ENCODE measurements at places on chromosomes 3 and 15.
A peak's percentile ranks its signal among the peaks of the same experiment; 100 is the strongest.

- no peak for ATAC-seq
Measured at GRCh38 chr15:81754078-81754477, 291.7 kb downstream of the MEX3B start.

- ATAC-seq, result no peak
Measured at GRCh38 chr3:46971742-46972141, 4.8 kb downstream of the CCDC12 start.

GRCh38 chr3:190677001-190677400 is 163.1 kb downstream of the IL1RAP start:
- no peak for ATAC-seq

DNA sequence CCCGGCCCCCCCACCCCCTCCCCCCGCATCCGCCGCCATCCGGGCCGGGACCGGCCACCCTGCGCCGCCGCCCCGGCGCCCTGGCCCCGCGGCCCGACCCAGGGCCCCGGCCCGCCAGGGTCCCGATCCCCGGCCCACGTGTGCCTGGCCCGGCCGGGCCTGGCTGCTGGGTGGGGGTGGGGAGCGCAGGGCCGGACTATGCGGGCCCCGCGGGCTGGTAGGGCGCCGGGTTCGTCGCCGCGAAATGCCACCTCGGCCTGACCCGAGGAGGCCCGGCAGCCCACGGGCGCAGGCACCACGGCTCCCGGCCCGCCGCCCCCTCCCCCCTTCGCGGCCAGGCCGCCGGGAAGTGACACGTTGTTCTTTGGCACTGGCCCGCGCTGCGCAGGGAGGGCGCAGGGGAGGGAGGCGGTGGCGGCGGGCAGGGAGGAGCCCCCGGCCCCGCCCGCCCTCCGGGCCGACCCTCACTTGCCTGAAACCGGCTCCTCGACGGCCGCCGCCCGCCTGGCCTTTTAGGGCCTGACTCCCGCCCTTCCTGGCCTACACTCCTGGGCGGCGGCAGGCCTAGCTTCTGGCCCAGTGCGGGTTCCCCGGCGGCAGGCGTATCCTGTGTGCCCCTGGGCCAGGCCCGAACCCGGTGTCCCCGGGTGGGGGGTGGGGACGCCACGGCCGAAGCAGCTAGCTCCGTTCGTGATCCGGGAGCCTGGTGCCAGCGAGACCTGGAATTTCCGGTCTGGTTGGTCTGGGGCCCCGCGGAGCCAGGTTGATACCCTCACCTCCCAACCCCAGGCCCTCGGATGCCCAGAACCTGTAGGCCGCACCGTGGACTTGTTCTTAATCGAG is 515 bp downstream of the EIF4G1 start:
- ATAC-seq, result peak; percentile 84

DNA sequence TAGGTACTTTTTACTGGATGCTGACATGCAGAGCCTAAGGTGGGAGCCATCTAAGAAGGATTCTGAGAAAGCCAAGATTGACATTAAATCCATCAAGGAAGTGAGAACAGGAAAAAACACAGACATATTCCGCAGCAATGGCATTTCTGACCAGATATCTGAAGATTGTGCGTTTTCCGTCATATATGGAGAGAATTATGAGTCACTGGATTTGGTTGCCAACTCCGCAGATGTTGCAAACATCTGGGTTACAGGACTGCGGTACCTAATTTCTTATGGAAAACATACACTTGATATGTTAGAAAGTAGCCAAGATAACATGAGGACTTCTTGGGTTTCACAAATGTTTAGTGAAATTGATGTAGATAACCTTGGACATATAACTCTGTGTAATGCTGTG is 125.1 kb downstream of the PLCL2 start:
- no peak for ATAC-seq
